ENCODE measurements at places on chromosomes 5 and 9.
A peak's percentile ranks its signal among the peaks of the same experiment; 100 is the strongest.

DNA sequence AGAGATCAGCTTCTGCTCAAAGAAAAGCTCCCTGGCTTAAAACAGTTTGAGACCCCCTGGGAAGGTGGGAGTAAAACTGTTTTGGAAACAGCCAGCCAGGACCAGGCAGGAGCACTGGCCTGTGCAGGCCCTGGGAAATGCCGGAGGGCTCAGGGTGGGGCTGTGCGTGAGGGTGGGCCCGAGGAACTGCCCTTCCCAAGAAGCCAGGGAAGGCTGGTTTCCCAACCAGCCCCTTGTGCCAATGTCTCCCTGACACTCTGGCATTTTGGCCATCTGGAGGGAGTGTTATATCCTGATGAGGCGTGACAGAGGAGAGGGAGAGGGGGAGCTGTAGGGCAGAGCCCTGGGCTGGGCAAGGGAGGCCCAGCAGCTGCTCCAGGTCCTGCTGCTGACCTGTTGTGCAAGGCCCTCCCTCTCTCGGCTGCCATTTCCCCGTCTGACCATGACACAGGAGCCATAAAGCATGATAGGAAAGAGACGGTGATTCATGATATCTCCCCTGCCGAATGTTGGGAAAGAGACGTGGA lies 16.1 kb downstream of the OLFML2A start:
- no peak for DNase-seq

DNA sequence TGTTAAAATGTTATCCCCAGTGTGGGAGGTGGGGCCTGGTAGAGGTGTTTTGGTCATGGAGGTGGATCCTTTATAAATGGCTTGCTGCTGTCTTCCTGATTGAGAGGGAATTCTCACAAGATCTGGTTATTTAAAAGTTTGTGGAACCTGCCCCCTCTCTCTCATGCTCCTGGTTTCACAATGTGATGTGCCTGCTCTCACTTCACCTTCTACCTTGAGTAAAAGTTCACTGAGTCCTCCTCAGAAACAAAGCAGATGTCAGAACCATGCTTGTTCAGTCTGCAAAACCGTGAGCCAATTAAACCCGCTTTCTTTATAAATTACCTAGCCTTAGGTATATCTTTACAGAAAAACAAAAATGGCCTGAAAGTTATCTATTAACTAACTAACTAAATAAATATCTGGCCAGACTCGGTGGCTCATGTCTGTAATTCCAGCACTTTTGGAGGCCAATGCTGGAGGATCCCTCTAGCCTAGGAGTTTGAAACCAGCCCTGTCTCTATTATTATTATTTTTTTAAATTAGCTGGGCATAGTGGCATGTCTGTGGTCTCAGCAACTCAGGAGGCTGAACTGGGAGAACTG lies 1067.4 kb downstream of the CDH9 start:
- DNase-seq, result no peak

GRCh38 chr5:69343083-69343482 lies 10.5 kb upstream of the CCDC125 start:
- DNase-seq, result no peak

DNA sequence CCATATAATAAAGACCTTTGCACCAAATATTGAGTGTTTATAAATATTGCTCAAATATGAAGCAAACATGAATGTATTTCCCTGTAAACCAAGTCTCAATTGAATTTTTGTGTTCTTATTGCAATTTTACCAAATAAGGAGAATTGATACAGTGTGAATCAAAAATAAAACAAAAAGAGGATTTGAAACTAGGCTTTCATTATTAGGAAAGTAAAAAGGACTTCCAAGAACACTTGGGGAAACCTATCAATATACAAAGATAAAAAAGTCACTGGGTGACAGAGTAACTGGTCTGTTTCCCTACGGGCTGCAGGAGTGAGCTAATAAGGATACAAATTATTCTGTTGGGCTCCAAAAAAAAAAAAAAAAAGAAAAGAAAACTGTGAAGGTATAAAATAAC lies 44.8 kb upstream of the SNX2 start:
- no peak for DNase-seq

- DNase-seq, result no peak
These were observed 48.7 kb upstream of the HOMER1 start for GRCh38 chr5:79562351-79563246.

DNA sequence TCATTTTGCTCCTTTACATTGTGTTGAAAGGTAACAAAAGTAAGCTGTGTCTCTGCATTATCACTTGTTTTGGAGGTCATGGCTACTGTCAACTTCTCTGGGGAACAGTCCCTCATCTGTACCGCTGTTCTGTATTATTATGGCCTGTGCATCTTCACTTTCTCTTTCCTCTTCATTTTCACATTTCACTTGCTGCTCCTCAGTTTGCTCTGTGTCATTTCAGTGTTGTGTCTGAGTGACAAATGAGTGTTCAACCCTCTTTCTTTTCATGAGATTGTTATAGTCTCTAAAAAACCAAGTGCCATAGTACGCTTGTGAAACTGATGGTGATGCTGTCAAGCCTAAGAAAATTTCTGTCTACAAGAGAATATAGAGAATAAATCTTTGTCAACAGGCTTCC lies 122.0 kb upstream of the FER start:
- DNase-seq, result no peak

- peak; percentile 85 for DNase-seq
These were observed 556 bp upstream of the CDK9 start for GRCh38 chr9:127785023-127785932.

DNA sequence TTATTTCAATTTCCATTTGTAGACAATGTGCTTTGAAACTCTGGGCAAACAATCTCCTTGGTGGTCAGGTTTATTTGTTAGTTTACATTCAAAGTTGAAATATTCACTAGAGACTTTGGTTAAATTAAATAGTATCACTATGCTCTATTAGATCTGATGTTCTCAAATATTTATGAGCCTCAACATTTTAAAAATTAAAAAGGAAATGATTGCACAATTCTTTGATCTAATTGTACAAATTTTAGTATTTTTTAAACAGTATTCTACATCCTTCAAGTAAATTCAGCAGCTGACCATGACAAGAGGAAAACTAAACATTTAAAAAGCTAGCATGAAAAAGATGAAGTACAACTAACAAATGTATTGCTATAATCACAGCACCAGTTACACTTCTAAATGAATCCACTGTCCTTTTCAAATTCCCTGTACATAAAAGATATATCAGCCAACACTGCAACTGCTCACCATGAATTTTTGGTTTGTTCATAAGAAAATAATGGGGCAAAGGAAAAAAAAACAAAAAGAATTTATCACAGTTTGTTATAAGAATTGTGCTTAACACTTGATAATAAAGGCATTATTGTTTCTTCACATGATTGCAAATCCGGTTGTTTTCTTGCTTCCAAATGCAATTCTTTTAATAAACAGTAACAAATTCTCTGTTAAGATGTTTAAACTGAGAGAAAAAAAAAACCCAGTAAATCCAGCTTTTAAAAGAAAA lies 10.7 kb downstream of the SETD9 start:
- no peak for DNase-seq

- no peak for DNase-seq
These were observed 28.7 kb downstream of the TLE4 start for GRCh38 chr9:79600466-79600865.

- DNase-seq, result no peak
These were observed 11.4 kb upstream of the ASS1 start for GRCh38 chr9:130433168-130433946.

DNA sequence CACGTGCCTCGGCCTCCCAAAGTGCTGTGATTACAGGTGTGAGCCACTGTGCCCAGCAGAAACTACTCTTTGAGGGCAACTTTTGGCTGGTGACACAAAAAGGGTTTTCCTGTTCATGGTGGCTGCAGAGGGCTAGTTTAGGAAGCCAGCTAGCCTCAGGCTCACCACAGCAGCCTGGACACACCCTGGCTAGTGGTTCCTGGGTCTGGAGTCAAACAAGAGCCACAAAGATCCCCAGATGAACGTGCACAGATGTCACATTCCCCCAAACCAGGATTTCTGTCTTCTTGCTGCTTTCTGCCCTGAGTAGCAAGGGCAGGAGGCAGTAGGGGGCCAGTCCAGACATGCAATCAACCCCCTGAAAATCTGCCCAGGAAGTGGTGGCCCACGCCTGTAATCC lies 6.8 kb downstream of the HBEGF start:
- DNase-seq, result no peak

GRCh38 chr5:176630681-176631222 lies 277 bp downstream of the EIF4E1B start:
- no peak for DNase-seq

All from stimulated activated CD4-positive, alpha-beta T cell treated with anti-CD3 and anti-CD28 coated beads, Interleukin-12 subunit alpha, Interleukin-12 subunit beta, amount 100 ng/mL, for 24 hours (primary cell).